ENCODE measurements at places on chromosomes 16 and 17.

DNA sequence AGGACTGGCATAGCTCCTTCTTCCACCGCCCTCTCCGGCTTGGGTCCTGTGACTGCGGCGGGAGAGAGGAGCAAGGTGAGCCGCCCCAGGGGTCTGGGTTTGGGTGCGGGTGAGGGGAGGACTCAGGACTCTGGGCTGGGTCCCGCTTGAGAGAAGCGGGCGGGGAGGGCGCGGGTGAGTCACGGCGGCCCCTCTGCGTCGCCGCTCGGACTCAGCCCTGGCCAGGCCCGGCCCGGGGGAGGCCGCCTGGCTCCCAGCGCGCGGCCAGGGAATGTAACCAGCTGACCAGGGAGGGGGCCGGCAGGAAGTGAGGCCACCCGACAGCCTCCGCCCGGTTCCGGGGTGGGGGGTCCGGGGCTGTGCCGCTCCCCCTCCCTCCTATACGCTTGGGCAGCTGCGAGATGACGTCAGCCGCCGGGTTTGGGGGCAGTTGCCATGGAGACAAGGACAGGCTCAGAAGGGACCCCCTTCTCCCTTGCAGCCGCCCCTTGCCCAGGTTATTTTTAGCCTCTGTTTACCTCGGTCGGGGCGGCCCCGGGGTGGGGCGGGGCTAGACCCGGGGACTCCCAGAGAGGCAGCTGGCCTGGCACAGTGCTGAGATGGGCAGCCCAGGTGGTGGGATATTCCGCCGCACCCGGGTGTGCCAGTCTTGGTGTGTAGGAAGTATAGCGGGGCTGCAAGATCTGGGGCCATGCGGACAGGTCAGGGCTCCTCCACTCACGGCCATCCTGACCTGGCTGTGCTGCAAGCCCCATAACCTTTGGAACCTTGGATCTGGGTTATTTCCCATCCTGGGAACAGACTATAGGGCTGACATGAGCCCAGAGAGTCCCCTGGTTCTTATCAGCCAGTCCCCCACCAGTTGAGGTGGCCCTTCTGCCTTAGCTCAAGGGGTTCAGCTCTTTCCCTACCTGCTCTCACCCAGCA is 1.6 kb downstream of the RIPOR1 start:
- no peak for DNase-seq

DNA sequence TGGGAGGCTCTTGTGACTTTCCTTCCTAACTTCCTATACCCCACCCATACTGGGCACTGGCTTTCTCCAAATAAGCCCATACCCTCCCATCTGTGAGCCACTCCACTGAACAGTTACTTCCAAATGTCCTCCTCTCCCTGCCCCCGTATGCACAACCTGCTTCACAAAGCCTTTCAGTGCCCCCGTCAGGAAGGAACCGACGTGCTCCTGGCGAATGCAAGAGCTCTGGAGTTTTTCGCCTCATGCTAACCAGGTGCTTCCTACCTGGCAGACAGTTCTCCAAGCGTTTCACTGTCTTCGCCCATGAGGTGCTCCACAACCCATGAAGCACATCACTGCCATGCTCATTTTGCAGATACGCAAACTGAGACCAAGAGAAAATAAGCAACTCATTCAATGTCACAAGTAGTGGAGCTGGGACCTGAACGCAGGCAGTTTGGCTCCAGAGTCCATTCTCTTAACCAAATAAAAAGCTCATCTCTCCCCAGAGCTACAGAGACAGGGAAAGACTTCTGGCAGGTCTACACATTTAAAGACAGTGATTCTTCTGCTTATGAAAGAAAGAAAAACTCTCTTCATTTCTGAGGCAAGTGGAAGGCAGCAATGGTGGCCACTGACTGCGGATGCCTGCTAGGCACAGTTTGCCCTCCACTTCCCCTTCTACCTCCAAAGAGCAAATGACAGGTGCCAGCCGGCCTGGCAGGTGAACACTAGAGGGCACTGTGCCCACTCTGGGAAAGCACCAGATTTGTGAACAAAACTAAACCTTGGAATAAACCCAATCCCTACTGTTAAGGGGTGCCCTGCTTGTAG is 23.8 kb downstream of the SPHK1 start:
- DNase-seq, result peak; percentile 72

- DNase-seq, result peak; percentile 54
These were observed 28.8 kb upstream of the GINS2 start for GRCh38 chr16:85717393-85718152.

- DNase-seq, result no peak
These were observed 9.6 kb downstream of the ITGAD start for GRCh38 chr16:31402687-31403086.

- no peak for DNase-seq
These were observed 131.4 kb upstream of the NACA2 start for GRCh38 chr17:61722398-61722797.

- DNase-seq, result no peak
These were observed 82.7 kb downstream of the RPH3AL start for GRCh38 chr17:269616-270514.

DNA sequence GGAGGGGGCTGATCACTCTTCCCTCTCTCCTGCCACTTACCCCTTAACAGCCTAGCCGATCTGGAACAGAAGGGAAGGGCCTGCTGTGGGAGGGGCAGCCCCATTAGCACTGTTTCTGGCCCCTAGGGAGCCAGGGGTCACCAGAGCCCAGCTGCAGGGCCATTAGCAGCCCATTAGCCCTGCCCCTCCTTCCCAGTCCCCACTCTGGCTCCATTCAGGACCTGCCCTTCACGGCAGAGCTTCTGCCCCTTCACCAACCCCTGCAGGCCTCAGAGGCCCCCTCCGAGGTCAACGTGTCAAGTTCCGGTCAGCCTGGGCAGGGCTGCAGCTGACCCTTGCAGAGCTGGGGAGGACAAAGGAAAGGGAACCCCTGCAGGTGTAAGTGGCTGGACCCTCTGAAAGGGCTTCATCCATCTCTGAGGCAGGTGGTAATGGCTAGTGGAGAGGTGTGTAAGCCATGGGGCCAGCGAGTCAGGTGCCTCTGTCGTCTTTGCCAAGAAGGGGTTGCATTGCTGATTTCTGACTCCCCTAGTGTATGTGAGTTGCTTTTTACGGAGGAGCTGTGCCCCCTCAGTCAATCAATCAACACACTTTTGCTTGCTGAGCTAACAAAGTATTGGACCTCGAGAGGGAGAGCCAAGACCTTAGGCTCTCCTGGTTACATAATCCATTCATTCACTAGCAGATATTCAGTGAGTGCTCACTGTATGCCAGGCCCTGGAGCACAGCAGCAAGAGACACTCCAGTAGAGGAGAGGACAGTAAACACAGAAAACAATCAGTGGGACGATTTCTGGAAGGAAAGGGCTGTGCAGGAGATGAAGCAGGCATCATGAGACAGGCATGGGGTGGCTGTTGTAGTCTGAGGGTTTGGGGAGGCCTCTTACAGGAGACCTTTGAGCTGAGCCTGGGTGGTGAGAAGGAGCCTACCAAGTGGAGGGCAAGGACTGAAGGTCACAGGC is 18.2 kb upstream of the KCNJ12 start:
- no peak for DNase-seq

DNA sequence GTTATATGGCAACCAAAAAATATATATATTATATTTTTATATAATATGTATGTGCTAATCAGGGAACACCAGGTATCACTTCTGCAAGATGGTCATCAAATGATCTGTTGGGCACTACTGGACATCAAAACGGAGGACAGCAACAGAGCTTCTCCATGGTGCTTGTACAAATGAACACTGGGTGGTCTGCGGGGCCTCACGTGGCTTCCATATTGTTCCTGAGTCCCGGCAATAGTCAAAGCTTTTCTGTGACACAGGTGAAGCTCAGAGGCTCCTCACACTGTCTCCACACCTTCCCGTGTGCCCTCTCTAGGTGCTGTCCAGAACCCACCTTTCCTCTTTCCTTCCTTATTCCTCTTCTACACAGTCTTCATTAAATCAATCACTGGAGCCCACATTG is 149.9 kb upstream of the PIRT start:
- DNase-seq, result no peak

DNA sequence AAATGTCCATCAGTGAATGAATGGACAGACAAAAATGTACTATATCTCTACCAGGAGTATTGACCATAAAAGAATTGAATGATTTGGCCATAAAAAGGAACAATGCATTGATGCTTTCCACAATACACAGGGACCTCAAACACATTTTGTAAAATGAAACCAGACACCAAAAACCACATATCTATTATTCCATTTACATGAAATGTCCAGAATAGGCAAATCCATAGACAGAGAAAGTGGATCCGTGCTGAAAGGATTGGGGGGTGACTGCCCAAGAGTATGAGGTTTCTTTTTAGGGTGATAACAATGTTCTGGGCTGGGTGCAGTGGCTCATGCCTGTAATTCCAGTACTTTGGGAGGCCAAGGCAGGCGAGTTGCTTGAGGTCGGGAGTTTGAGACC is 6.9 kb upstream of the LITAF start:
- DNase-seq, result no peak

DNA sequence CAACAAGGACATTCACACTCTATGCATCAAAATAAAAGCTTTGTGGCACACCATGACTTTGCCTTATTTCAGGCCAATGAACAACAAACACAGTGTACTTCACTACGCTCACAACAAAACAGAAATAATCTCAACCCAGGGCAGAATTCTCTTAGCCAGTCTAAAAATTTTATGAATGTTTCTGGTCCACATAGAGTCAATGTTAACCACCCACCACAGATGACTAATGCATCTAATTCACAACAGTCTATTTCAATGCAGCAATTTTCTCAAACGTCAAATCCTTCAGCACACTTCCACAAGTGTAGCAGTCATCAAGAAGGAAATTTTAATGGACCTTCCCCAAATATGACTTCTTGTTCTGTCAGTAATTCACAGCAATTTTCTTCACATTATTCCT is 101.7 kb downstream of the CHD9 start:
- DNase-seq, result no peak

GRCh38 chr17:57505841-57506773 is 239.0 kb downstream of the CCDC182 start:
- DNase-seq, result no peak

- DNase-seq, result peak; percentile 77
These were observed 22.4 kb downstream of the C17orf75 start for GRCh38 chr17:32319548-32319905.

DNA sequence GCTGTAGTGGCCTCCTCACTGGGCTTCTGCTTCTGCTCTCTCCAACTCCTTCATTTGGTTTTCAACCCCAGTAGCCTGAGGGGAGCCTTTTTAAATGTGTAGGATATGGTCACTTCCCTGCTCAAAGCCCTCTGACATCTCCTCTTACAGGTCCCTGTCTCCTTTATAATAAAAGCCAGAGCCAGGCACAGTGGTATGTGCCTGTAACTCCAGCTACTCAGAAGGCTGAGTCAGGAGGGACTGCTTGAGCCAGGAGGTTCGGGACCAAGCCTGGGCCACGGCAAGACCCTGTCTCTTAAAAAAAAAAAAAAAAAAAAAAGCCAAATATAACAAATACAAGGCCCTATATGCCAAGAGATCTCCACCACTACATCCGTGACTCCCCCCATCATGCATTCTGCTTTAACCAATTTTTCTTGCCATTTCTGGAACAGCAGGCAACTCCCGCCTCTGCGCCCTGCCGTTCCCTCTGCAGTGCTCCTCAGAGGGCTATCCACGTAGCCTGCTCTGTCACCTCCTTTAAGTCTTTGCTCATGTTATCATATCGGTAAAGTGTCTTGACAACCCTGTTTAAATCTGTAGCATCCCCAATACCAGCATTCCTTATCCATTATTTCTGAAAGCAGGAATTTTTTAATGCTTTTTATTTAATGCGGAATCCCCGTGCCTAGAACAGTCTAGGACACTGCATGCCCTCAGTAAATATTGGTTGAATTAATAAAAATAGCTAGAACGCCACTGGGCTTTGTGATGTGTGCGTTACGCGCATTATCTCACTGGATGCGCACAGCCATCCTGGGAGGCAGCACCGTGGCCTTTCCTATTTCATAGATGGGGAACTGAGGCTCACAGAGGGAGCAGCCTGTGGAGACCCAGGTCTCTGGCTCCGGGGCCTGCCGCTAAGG is 9.5 kb downstream of the ZNF771 start:
- DNase-seq, result no peak

DNA sequence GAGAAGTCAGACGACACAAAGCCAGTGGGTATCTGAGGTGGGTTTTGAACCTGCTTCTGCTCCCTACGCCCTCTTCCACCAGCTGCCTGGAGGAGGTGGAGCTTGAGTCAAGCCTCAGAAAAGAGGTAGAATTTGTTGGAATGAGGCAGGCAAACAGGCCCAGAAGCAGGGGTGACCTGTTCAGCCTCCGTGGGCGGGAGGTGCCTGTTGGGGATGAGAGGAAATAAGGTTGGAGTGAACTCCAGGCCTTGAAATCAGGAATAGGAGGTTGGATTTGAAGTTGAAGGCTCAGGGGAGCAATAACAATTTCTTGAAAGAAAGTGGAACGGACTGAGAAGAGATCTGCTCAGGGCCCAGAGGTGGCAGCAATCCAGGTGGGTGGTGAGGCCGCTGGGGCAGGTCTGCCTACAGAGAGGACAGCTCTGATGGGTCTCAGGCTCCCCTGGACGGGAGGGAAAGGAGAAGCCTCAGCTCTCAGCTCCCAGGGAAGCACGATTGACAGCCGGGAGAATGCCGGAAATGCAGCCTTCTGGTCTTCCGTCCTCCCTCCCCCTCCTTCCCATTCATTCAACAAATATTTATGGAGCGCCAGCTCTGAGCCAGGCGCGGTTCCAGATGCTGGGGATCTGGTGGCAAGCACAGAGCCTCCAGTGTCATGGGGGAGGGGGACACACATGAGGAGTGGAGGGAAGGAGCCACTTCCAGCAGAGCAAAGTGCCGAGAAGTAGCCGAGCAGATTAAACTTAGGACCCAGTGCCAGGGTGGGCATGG is 61.9 kb upstream of the CIBAR2 start:
- no peak for DNase-seq

DNA sequence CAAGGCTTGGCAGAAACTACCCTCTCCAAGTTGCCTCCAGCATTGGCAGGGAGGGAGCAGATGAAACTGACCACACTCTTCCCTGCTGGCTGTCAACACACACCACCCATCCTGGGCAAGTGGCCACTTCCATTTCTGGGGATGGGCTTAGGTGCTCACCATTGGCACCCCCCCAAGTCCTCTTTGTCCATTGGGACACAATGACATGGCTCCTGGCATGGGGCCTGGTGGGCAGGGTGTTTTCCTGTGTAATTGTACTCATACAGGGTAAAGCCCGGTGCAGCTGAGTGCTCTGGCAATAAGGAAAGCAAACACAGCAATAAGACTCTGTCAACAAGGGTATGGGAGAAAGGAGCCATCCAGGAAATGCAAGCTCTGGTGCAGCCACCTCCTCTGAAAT is 22.6 kb downstream of the SCNN1B start:
- no peak for DNase-seq

GRCh38 chr16:29230671-29231096 is 175.8 kb downstream of the NPIPB11 start:
- no peak for DNase-seq

Data from CD4-positive, alpha-beta T cell treated with Interleukin-15 for 4 hours (primary cell).